Activated B cell treated with CpG ODN at 0.5 μM for 24 hours (primary cell): ENCODE measurements at places on chromosomes 16 and 17. TPM values are rescaled to one million over a fixed set of nuclear protein-coding genes. Genes with fewer than 3 reads are reported as not detected.

The CLEC18C gene
- total RNA-seq = 0.31 and 0.46 TPM in 2 replicates

- no peak overlapping the region for H3K4me3 ChIP-seq
- no peaks in the 10 kb centered on the region for H3K36me3 ChIP-seq
- DNase-seq = no peak
- H3K4me1 ChIP-seq = no peaks in the 10 kb centered on the region
Observed at GRCh38 chr16:5509794-5510193, 412.2 kb upstream of the EEF2KMT start.

DNA sequence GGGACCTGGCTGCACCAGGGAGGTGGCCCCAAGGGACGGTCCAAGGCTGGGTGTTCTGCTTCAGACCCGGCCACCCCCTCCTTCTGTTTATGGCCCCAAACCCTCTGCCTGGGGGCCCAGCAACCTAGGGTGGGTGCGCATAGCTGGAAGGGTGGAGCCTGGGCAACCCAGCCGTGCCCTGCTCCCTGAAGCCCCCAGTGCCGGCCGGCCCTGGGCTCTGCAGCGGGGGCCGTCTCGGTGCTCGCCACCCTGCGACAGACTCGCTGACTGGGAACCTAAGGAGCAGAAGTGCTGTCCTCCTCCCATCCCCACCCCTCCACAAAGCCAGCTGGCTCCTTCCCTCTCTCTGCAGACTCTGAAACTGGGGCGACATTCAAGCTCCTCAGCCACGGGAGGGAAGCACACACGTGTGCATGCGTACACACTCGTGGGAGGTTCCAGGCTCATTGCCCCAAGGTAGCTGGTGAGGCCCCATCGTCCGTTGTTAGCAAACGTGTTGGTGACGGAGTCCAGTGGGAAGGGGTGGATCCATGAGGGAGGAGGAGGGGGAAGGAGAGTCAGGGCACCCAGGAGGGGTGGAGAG is 43.4 kb downstream of the ENGASE start:
- no peaks in the 10 kb centered on the region for H3K4me1 ChIP-seq
- peaks cover 10% of the 10 kb centered on the region for H3K27me3 ChIP-seq
- no peak for DNase-seq
- H3K4me3 ChIP-seq = no peak overlapping the region
- H3K27ac ChIP-seq = no peak overlapping the region

- peaks cover 2% of the 10 kb centered on the region for H3K36me3 ChIP-seq
- H3K4me3 ChIP-seq = peak overlapping the region; percentile 57
- peaks cover 11% of the 10 kb centered on the region for H3K27me3 ChIP-seq
- H3K27ac ChIP-seq = peak overlapping the region; percentile 62
Observed at GRCh38 chr16:85025781-85026653, 1.6 kb upstream of the KIAA0513 start.

DNA sequence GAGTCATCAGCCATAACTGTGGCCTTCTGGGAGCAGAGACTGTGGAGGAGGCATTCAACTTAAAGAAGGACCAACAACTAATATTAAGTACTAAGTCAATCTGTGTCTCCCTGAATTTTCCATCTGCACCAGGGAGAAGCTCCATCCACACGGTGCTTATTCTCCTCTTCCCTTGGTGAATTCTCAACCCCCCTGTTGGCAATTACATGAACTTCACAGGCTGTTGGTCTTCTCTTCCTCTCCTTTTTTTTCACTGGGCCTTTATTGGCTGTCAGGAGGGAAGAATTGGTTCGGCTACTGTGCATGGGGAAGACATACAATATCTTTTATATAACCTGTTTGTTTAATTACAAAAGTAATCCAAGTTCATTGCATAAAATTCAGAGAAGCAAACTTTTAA is 152.8 kb upstream of the IRX6 start:
- H3K4me3 ChIP-seq = no peak overlapping the region
- DNase-seq = no peak
- H3K36me3 ChIP-seq = no peaks in the 10 kb centered on the region
- H3K4me1 ChIP-seq = no peaks in the 10 kb centered on the region
- H3K27ac ChIP-seq = no peak overlapping the region
- H3K27me3 ChIP-seq = no peaks in the 10 kb centered on the region

DNA sequence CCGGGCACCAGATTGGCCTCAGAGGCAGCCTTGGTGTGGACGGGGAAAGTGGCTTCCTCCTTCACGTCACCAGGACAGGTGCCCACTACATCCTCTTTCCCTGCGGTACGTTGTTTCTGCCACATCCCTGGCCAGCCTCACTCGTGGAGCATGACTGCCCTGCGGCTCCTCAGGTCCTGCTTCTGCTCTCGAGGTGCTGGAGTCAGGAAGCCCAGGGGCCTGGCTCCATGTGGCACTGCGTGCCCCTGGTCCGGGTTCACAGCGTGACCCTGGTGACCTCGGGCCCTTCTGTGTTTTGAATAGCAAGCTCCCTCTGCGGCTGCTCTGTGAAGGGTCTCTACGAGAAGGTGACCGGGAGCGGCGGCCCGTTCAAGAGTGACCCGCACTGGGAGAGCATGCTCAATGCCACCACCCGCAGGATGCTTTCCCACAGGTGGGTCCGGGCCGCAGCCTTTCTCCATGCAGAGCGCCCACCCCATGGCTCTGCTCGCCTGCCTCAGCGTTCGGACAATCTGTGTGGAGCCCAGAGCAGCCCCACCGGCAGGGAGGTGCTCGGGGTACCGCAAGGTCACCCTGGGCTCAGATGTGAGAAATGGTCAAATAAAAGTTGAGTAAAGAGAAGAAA is 13.5 kb downstream of the RGS11 start:
- H3K4me3 ChIP-seq = no peak overlapping the region
- H3K36me3 ChIP-seq = peaks cover 55% of the 10 kb centered on the region
- no peak for DNase-seq
- no peaks in the 10 kb centered on the region for H3K4me1 ChIP-seq
- no peaks in the 10 kb centered on the region for H3K27me3 ChIP-seq

The SMTNL2 gene
- total RNA-seq = not detected in 2 replicates

DNA sequence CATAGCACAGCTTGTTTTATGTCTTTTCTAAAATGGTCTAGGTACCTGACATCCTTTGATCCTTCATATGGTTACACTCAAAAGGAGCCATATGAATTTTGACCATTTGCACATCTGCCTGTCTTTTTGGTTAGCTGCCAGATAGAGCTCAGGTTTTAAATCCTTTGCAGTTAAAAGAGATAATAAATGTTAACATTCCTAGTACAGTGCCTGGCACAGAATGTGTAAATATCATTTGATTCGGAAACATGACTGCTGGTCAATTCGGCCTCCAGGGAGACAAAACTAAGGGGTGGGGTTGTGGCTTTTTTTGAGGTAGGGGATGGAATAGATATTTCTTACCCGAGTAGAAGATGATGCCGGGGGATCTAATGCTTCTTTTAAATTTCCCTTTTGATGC is 64.2 kb downstream of the FTO start:
- no peaks in the 10 kb centered on the region for H3K27me3 ChIP-seq
- no peak for DNase-seq
- no peak overlapping the region for H3K4me3 ChIP-seq

DNA sequence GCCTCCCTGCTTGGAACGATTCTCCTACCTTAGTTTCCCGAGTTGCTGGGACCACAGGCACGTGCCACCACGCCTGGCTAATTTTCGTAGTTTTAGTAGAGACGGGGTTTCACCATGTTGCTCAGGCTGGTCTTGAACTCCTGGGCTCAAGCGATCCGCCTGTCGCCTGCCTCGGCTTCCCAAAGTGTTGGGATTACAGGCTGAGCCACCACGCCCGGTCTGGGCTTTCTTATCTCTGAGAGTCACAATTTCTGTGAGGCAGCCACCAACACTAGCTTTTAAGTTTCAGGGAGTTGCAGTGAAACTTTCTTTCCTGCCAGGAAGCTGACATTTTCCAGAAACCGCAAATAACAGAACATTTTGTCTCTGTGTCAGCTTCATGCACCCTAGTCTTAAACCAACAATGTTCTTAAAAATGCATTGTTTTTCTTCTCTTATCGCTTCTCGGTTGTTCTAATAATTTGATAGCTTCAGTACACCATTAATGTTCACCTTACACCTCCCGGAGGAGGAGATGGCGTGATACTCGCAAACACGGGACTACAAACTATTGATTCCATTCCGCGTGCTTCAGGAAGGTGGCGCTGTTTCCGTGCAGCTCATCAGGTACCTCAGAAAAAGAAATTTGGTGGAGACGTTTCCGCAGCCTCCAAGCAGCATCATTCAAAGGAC is 7.4 kb upstream of the DHRS7B start:
- H3K4me3 ChIP-seq = no peak overlapping the region
- peak; percentile 41 for DNase-seq
- peaks cover 9% of the 10 kb centered on the region for H3K27me3 ChIP-seq
- H3K36me3 ChIP-seq = no peaks in the 10 kb centered on the region

The TBX21 gene
- 3.6 and 3.8 TPM in 2 replicates for total RNA-seq

DNA sequence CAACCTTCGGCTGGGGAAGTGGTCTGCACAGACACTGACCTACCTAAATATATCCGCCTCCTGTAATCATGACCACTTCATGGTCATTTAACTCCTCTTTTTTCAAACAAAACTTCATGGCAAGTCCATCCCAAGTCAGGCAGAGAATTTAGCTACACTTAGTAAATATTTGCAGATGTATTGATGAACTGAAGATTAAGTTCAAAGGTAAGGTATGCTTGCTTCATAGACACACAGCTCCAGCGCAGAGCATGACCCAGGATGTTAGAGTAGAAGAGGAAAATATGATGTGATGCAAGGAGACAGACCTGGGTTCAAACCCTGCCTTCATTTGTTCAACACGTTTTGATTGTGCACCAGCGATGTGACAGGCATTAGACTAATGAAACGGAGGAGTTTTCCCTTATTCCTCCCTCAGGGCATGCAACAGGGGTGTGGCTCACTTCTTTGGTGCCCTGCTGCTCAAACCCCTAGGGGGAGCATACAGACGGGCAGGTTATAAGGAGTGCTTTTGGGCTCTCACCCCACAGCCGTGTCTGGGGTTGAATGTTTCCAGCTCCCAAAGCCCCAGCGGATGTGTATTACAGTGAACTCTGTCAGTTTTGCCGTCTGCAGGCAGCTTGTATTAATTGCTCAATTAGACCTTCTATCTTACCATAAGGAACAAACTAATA is 23.9 kb upstream of the CLEC3A start:
- DNase-seq = no peak
- no peak overlapping the region for H3K4me3 ChIP-seq
- H3K27me3 ChIP-seq = peaks cover 4% of the 10 kb centered on the region
- no peaks in the 10 kb centered on the region for H3K36me3 ChIP-seq

DNA sequence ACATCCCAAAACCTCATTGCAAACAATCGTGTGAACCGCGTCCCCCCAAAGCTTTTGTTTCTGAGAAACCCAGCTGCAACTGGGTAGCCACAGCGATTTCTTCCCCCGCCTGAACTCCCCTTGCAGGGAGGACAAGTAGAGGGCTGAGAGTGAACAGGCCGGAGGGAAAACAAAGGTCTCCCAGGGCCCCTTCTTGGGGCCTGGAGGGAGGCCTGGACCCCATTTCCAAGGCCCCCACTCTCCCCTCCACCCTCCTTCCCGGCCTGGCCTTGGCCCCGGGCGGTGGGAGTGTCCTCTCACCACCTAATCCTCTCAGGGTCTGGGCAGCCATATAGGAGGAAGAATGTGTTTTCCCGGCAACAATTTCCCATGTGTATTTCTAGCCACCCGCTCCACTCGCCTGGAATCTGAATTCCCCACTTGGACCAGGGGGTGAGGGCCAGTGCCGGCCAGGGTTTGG is 2.6 kb downstream of the GLIS2 start:
- H3K27ac ChIP-seq = no peak overlapping the region
- no peaks in the 10 kb centered on the region for H3K36me3 ChIP-seq
- peaks cover 15% of the 10 kb centered on the region for H3K27me3 ChIP-seq
- H3K4me3 ChIP-seq = no peak overlapping the region
- H3K4me1 ChIP-seq = peaks cover 18% of the 10 kb centered on the region
- no peak for DNase-seq

The G6PC1 gene
- not detected in 2 replicates for total RNA-seq

GRCh38 chr17:72363089-72363610 is 242.3 kb downstream of the SOX9 start:
- H3K4me1 ChIP-seq = no peaks in the 10 kb centered on the region
- H3K4me3 ChIP-seq = no peak overlapping the region

- no peaks in the 10 kb centered on the region for H3K27me3 ChIP-seq
- H3K4me1 ChIP-seq = peaks cover 9% of the 10 kb centered on the region
- H3K4me3 ChIP-seq = no peak within 1 kb of the TSS
- no peaks in the 10 kb centered on the region for H3K36me3 ChIP-seq
- DNase-seq = no peak
Observed at GRCh38 chr16:3065069-3065741, at the start of gene IL32. Gene IL32 (plus strand): TSS chr16:3065640. CDS start chr16:3065812, 172 bp downstream.

The P2RX5 gene
- 295 and 349 TPM in 2 replicates for total RNA-seq

The PRSS33 gene
- total RNA-seq = not detected in 2 replicates

DNA sequence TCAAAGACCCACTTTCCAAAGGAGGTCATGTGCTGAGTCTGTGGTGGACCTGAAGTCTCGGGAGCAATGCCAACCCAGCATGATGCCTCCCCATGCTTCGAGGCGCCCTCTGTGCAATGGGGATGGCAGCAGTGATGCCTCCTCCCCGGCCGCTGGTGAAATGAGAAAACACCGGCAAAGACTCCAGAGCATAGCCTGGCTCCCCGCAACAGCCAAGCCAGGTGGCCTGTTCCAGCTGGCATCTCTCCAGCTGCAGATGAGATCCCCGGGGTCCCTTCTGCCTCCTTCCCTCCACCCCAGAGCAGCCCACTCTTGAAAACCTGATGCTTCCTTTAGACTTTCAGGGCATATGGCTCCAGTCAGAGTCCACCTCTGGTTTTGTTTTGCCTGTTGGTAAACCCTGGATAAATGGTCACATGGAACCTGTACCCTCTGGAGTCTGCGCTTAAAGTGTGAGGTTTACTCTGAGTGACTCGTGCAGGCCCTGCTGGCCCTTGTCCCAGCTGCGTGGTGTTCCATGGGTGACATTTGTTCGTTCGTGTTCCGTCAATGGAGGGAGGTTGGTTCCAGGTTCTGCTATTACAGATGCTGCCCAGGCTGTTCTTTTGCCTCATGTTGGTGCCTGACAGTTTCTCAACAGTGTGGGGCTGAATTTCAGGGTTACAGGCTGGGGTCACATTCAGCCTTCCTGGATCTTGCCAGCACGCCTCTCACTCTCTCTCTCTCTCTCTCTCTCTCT is 181.8 kb upstream of the CIBAR2 start:
- no peak overlapping the region for H3K4me3 ChIP-seq
- no peaks in the 10 kb centered on the region for H3K36me3 ChIP-seq
- no peak overlapping the region for H3K27ac ChIP-seq
- DNase-seq = no peak

- peak overlapping the region; percentile 93 for H3K4me3 ChIP-seq
- DNase-seq = no peak
- H3K36me3 ChIP-seq = peaks cover 41% of the 10 kb centered on the region
- H3K27me3 ChIP-seq = no peaks in the 10 kb centered on the region
- H3K27ac ChIP-seq = peak overlapping the region; percentile 89
Observed at GRCh38 chr17:78839762-78840529, 668 bp downstream of the USP36 start.
